Amniotic epithelial cell (primary cell): ENCODE measurements at places on chromosomes 16 and 17.
A peak's percentile ranks its signal among the peaks of the same experiment; 100 is the strongest.

DNA sequence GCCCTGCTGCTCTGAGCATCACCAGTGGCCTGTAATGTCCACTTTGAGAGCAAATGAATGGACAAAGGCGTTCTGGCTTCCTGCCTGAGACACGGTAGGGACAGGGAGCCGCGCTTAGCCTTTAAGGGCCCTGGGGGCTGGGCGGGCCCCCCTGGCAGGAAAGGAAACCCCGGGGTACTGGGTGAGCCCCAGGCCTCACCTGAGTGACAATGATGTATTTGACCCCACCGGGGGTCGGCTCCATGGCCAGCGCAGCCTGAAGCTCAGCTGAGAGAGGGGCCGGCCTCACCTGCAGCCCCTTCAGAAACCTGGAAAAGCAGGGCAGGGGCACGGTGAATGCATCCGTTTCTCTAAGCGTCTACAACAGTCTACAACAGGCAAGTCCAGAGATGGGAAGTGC lies 2.2 kb upstream of the CYBA start:
- no peak for DNase-seq

DNA sequence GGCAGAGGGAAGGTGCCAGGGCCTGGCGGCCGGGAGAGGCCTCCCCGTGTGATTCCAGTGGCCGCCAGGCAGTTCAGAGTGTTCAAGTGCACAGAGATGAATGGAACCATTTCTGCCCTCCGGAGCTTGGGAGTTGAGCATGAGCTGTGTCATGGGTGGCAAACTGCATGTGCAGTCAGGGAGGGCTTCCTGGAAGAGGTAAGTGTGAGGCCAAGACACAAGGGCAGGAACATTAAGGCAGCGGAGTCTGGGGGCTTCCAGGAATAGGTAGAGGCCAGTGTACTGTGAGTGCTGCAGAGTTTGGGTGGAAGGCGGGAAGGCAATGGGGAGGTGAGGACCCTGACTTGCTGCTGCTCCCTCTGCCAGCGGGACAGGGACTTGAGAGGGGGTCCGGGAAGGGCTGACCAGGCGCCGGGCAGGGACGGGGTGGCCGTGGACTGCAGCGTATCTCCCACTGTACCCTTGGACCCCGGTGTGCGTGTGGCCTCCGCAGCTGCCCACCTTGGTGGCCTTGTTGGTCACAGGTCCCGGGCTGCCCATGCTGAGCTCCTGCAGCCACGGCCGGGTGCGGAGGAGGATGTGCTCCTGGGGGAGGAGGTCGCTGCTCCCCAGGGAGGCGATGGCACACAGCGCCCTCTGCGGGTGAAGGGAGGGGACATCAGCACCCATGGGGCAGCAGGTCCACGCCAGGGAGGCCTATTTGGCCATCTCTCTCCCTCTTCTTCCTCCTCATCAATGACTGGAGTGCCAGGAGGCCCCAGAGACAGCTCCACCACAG lies 7.5 kb upstream of the CEP131 start:
- DNase-seq = no peak

DNA sequence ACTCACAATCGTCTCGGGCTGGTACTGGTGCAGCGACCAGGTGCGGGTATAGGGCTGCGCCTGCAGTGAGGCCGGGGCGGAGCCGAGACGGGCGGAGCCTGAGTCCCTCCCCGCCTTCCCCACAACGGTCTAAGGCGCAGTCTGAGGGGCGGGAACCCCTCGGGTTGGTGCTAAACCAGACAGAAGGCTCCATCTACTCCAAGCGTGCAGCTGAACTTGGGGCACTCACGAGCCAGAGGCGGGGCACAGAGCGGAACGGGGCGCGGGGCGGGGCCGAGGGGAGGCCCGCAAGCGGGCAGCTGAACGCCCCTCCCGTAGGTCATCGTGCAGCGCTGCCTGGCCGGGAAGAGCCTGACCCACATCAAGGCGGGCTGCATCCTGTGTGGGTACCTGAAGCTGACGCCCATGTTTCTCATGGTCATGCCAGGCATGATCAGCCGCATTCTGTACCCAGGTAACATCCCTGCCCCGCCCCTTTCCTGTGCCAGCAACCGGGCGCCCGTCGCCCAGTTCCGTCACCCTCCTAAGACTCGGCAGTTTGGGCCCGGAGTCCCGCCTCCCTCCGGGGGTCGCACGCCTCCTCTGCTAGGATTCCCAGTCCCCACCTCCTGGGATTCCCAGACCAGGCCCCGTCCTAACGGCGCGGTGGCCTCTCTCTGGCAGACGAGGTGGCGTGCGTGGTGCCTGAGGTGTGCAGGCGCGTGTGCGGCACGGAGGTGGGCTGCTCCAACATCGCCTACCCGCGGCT lies 5.0 kb downstream of the SLC5A2 start:
- DNase-seq = peak; percentile 23

DNA sequence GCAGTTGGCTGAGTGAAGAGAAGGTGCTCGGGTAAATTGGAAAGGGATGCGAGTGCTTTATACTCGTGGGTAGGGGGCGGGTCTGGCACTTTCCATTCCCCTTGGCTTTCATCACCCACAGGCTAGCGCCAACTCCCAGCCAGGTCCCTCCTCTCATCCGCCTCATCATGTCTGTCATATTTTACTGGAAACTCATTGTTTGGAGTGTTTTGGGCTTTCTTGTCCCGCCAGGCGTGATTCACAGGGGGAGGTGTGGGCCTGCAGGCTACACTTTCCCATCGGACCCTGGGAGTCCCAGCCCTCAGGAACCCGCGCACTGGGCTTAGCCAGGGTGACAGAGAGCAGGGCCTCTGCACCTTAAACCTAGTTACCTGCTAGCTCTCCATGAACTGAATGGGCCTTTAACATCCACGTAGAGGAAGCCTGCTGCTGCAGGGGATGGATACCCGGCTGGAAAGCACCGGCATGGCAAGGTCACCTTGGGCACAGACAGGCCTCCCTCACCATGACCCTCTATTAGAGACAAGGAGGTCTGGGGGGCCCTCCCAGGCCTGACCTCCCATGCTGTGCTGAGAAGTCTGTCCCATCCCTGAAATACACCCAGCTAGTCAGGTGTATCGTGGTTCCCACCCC lies at the start of gene KRT14:
Gene KRT14 (minus strand): TSS at position 33 of the 633 bp plus-strand sequence. CDS start 61 bp downstream, outside the sequence.
- DNase-seq = no peak

GRCh38 chr16:65376601-65377000 lies 254.7 kb upstream of the CDH11 start:
- DNase-seq = no peak

DNA sequence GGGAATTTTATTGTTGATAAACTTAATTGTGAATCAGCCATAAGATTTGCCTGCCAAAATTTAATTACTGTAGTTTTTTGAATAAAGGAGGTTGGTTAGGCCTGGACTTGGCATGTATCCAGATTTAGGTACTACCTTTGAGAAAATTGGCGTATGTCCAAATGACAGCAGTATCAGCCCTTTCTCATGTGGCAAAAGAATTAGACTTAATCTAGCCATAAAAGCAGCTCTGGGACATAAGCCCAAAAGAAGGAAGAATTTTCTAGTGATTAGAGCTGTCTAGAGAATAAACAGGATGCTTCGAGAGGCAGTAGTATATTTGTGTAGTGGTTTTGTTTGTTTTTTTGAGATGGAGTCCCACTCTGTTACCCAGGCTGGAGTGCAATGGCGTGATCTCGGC lies 27.7 kb downstream of the PPM1E start:
- no peak for DNase-seq

DNA sequence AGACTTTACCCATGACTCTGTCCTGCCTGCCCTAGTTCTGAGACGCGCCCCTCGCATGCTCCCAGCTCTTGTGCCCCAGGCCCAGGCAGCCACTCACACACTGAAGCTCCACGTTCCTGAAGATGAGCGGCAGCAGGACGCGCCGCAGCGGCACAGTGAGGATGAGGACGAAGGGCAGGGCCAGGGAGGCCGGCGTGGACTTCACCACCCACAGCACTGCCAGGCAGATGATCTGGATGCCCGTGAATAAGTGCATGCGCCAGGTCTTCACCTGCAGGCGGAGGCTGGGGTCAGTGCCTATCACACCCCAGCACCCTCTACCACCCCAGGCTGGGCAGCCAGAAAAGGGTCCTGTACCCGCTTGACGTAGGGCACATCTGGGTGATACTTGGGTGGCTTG lies 16.9 kb downstream of the SLC4A1 start:
- DNase-seq = no peak

DNA sequence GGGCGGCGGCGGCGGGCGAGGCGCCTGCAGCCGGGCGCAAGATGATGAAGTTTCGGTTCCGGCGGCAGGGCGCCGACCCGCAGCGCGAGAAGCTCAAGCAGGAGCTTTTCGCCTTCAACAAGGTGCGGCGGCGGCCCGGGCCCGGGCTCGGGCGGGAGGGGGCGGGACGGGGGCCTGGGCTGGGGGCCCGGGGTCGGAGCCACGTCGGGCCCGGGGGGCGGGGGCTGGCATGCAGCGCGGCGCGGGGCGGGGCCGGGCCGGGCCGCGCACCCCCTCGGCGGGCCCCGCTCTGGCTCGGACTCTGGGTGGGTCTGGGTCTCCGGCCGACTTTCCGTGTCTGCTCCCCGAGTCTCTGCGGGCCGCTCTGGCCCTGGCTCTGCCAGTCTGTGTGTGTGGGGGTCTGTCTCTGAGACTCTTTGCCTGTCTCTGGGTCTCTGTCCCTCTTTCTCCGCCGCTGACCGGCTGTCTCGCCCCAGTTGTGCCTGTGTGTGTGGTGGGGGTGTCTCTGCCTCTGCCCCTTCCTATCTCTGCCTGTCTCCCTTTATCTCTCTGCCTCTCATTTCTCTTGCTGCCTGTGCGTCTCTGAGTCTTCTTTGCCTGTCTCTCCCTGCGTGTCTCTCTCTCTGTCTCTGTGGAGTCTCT lies 328 bp downstream of the LLGL1 start:
- DNase-seq = no peak

- DNase-seq = peak; percentile 33
Measured at GRCh38 chr17:55660178-55660886, 62.3 kb downstream of the TMEM100 start.

- no peak for DNase-seq
Measured at GRCh38 chr16:54342966-54343365, 56.4 kb upstream of the IRX3 start.

DNA sequence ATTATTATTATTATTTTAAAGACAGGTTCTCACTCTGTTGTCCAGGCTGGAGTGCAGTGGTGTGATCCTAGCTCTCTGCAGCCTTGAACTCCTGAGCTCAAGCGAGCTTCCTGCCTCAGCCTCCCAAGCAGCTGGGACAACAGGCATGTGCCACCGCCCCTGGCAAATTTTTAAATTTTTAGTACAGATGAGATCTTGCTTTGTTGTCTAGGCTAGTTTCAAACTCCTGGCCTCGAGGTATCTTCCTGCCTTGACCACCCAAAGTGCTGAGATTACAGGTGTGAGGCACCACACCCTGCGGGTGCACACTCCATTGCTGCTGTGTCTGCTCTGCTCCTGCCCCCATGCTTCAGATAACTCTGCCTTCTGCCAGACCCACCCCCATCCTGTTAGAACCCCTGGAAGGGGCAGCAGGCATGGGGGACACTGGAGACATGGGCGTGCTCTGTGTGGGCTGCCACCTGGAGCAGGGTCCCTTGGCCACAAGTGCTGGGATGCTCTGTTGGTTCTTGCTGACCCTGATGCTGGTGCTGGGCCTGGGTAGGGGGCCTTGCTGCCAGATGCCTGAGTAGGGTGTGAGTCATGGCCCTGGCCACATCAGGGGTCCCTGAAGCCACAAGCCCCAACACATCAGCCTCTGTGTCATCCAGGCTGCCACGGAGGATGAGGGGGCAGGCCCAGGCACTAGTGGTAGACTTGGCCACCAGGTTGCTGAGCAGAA lies 2.6 kb downstream of the GGT6 start:
- no peak for DNase-seq

GRCh38 chr17:74351552-74352210 lies 10.0 kb downstream of the BTBD17 start:
- DNase-seq = no peak

- no peak for DNase-seq
Measured at GRCh38 chr16:12091569-12092543, 115.3 kb downstream of the SNX29 start.

- no peak for DNase-seq
Measured at GRCh38 chr16:21033704-21034103, 116.9 kb downstream of the DNAH3 start.

DNA sequence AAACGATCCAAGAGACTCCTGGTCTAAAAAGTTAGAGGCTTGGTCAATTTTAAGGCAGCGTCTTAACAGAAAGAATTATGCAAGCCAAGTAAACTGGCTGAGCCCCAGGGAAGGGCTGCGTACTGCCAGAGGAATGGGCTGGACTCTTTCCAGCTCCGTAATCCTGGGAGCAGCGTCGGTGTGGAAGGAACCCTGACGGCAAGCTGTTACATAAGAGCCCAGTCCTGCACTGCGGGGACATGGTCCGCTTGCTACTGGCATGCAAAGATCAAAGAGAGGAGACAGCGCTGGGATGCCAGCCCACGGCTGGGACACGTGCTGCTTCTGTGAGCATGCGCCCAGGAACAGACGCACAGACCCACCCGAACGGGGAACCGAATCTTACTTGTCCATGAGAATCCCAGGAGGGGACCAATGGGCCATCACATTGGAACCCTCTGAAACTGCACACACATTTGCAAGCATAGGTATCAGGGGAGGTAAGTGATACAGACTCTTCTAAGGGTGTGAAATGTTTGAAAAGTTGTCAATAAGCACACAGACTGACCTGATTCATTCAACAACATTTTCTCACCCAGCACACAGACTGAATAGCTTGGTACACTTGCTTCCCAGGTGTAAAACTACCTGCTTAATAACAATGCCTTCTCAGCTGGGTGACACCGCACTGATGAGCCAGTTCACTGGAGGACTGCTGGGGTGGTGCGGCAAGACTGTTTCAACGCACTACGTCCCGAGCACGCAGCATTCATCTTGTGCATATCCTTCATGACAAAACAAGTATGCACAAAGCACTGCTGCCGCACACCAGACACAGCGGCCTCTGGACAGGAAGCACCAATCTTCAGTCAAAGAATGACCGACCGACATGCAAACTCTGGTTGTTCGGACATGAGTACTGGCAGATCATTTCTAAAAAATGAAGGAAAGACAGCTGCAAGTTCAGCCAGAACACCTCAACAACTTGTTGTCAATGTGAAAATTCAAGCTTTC lies 94.9 kb downstream of the ANKRD11 start:
- DNase-seq = peak; percentile 97
